Tibial nerve (tissue), 4 donors: ENCODE measurements at places on chromosomes 16 and 17.
A peak's percentile ranks its signal among the peaks of the same experiment; 100 is the strongest.

- no peaks in the 10 kb centered on the region for H3K4me1 ChIP-seq
- no peak overlapping the region for H3K4me3 ChIP-seq
- H3K27ac ChIP-seq = no peak overlapping the region
These were observed 6.2 kb downstream of the SPATA2L start for GRCh38 chr16:89695086-89695874.

GRCh38 chr16:86565644-86566511 lies 751 bp upstream of the FOXC2 start:
- no peaks in the 10 kb centered on the region for H3K36me3 ChIP-seq
- H3K4me3 ChIP-seq = peak overlapping the region; percentile 26
- DNase-seq = no peak
- peak overlapping the region; percentile 41 for H3K27ac ChIP-seq

DNA sequence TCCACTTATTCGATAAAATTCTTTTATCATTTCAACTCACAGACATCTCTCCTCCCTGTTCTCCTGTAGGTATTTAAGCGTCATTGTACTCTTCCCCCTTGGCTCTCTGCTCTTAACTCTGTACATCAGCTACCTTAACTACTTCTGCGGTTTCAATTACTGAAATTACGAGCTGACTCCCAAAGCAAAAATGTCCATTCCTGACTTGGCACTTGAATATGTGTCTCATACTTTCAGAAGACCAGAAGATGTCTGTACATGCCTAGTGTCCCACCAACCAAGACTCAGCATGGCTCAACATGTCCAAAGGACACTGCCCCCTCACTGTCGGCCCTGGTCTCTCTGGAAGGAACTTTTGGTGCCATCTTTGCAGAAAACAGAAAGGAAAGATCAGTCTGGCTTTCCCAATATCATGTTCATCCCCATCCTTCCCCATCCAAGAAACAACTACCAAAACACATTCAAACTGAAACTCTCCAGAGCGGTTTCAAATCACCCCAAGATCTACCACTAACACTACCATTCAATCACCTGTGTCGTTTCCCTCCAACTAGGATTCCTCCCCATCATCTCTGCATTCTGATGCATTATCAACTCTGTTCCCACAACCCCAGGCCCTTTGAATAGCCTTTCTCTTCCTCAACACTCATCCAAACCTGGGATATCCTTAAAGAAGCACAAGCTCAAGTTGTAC lies 74.9 kb downstream of the ZFHX3 start:
- H3K4me1 ChIP-seq = peaks cover 6% of the 10 kb centered on the region
- no peak for DNase-seq
- no peaks in the 10 kb centered on the region for H3K36me3 ChIP-seq
- H3K27ac ChIP-seq = no peak overlapping the region

DNA sequence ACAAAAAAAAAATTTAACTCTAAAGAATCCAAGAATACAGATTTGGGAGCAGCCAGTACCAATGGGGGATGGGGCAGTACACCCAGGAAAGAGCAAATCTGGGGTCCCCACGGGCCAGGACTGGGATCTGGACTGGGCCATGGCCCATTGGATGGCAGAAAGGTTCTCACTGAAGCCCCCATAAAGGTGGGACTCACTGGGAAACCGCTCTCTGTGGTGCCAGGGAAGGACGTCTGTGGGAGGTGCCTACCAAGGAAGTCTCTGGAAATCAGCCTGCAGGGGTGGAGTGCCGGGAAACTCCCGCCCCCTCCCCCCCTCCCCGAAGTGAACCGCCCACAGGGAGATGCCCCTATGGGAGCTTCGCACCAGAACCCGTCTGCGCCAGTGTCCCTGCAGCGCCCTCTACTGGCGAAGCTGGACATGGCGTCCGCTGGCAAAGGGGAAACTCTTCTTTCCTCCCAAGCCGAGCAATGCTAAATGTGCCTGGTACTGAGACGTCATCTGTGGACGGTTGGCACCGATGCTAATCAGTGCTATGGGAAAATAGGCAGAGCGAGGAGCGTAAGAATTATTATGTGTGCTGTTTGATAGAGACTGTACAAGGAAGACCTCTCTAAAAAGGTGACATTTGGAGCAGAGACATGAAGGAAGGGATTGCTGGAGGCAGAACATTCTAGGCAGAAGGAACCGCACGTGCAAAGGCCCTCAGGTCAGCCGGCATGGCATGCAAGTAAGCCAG lies 671.1 kb downstream of the WWOX start:
- H3K36me3 ChIP-seq = no peaks in the 10 kb centered on the region
- no peak overlapping the region for H3K4me3 ChIP-seq

DNA sequence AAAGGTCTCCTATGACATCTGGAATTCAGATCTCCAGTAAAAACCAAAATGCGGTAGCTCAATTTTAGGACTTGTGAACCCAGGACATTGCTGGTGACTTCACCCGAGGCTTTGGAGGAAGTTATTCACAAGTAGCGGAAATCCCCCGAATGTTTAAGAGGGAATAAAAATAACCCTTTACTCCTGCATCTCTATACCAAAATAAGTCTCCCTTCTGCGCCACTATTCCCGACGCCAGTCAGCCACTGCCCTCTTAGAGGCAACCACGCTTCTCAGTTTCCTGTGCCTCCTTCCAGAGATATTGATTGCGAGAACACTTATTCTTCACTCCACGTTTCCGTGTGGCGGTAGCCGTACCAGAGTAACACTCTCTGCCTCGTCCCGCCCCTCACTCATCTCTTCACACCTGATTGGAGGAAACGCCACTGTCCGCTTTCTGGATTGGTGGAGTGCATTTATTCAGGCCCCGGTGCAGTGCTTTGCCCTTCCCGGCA lies 27.4 kb downstream of the EMP2 start:
- peaks cover 28% of the 10 kb centered on the region for H3K4me1 ChIP-seq
- peak overlapping the region; percentile 44 for H3K27ac ChIP-seq
- DNase-seq = peak; percentile 29
- peak overlapping the region; percentile 24 for H3K4me3 ChIP-seq
- no peaks in the 10 kb centered on the region for H3K27me3 ChIP-seq

DNA sequence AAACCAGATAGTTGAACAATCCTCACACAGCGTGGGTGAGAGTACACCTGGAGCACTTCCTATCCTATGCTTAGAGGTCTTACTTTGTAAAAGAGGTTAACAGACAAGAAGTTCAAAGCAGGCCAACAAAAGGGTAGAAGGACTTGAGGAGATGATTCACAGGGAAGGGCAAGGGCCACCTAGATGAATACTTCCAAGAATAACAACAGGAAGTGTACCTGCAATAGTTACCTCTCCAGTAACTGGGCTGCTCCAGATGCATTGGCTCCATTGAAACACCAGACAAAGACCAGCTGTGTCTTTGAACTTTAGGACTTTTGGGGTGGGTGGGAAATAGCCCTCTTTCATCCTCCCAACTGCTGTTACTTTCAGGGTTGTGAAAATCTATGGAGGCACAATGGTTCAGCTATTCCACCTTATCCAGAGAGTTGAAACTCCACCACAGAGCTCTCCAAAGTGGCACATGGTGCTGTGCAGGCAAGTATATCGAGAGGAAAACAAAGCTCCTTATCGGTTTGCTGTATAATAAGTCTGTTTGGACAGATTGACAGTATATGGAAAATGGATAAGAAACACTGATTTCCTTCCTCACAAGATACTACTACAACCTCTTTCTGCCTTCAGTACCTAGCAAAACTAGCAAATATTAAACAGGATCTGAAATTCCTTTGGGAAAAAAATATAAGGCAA lies 22.7 kb downstream of the RNF43 start:
- no peak overlapping the region for H3K27ac ChIP-seq
- DNase-seq = no peak
- H3K4me1 ChIP-seq = no peaks in the 10 kb centered on the region
- H3K4me3 ChIP-seq = no peak overlapping the region
- H3K27me3 ChIP-seq = no peaks in the 10 kb centered on the region
- no peaks in the 10 kb centered on the region for H3K36me3 ChIP-seq

DNA sequence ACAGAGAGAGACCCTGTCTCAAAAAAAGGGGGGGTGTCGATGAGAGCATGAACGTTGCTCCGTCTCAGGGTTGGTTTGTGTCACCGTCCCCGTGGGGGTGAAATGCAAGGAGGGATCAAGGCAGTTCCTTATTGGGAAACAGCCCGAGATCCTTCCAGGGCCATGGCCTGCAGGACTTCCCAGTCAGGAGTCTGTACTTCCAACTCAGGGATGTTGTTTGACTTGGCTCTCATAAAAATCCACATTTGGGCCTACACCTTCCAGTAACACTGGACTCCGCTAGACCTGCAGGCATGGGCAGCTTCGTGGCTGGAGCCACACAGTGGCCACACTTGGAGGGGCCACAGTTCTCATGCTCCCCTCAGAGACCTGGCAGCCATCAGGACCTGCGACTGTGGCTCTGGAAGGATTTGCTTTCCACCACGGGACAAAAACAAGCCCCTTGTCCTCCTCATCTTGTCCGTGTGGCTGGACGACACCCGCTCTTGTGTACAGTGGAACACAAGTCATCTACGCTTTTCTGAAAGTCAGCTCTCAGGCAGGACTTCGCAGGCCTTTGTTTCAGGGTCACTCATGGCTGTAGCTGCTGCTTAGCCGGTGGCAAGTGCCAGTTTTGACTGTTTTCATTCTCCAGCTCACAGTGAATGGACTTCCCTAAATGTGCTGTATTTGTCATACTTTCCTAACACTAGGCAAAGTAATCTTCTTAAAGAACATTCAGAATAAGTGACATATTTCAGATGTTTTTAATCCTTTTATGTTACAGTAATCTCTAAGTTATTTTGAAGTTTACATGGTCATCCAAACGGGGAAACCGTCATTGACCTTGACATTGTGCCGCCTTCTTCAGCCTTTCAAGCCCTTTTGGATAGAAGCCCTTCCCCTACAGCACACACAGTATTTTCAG lies 24.2 kb upstream of the IL17C start:
- no peak for DNase-seq
- H3K4me1 ChIP-seq = peaks cover 34% of the 10 kb centered on the region
- H3K36me3 ChIP-seq = no peaks in the 10 kb centered on the region
- H3K27ac ChIP-seq = no peak overlapping the region
- H3K27me3 ChIP-seq = no peaks in the 10 kb centered on the region
- no peak overlapping the region for H3K4me3 ChIP-seq

GRCh38 chr16:66036184-66036583 lies 330.3 kb upstream of the CDH5 start:
- H3K4me1 ChIP-seq = no peaks in the 10 kb centered on the region
- H3K27me3 ChIP-seq = no peaks in the 10 kb centered on the region
- no peak overlapping the region for H3K27ac ChIP-seq
- H3K4me3 ChIP-seq = no peak overlapping the region
- no peaks in the 10 kb centered on the region for H3K36me3 ChIP-seq

GRCh38 chr17:83109793-83110645 lies 30.6 kb downstream of the METRNL start:
- peak overlapping the region; percentile 11 for H3K4me3 ChIP-seq
- H3K27ac ChIP-seq = peak overlapping the region; percentile 83
- no peaks in the 10 kb centered on the region for H3K36me3 ChIP-seq
- DNase-seq = peak; percentile 83
- peaks cover 78% of the 10 kb centered on the region for H3K4me1 ChIP-seq
